ENCODE measurements at places on chromosomes 1 and 21.

GRCh38 chr1:33167650-33168447 is 14.0 kb downstream of the TRIM62 start:
- no peak for DNase-seq

- no peak for DNase-seq
These were observed 11.1 kb upstream of the TRIM63 start for GRCh38 chr1:26078286-26079177.

DNA sequence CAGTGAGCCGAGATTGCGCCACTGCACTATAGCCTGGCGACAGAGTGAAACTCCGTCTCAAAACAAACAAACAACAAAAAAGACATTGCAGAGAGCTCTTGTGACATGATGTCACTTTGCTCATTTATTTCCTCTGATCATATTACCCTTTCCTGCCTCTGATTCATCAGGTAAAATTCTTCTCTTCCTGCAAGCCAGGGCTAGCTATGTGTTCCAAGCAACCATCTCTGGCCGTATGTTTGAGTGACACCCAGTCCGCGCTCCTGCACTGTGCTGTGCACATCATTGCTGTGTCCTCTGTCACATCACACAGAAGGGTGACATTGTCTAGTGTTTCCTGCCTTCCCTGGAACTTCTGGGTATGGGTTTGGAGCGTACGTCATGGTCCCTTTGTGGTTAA is 251.3 kb downstream of the PCP4 start:
- DNase-seq: no peak

GRCh38 chr1:243475966-243476365 is 220.1 kb downstream of the SDCCAG8 start:
- peak; percentile 46 for DNase-seq

- DNase-seq: no peak
These were observed 29.2 kb downstream of the VASH2 start for GRCh38 chr1:212979340-212980122.

- DNase-seq: peak; percentile 96
These were observed 441 bp downstream of the FUBP1 start for GRCh38 chr1:77978293-77978968.

GRCh38 chr1:24644100-24644384 is 940 bp downstream of the SRRM1 start:
- DNase-seq: no peak

DNA sequence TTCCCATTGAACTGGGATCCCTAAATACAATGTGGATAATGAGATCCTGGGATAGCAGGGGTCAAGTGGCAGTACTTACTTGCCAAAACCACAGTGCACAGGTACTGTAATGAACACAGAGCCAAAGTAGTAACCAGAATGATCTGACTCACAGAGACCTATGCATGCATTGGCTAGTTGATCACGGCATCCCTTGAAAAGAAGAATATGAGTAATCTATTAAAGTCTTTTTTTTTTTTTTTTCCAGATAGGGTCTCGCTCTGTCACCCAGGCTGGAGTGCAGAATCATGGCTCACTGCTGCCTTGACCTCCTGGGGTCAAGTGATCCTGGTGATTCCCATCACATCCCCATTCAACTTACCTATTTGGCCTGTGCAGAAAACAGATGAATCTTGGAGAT is 29.4 kb upstream of the EIF4G3 start:
- DNase-seq: peak; percentile 45

- peak; percentile 64 for DNase-seq
These were observed 16.9 kb downstream of the TCEANC2 start for GRCh38 chr1:54070171-54070837.

- no peak for DNase-seq
These were observed 14.6 kb downstream of the OPTC start for GRCh38 chr1:203508463-203509073.

DNA sequence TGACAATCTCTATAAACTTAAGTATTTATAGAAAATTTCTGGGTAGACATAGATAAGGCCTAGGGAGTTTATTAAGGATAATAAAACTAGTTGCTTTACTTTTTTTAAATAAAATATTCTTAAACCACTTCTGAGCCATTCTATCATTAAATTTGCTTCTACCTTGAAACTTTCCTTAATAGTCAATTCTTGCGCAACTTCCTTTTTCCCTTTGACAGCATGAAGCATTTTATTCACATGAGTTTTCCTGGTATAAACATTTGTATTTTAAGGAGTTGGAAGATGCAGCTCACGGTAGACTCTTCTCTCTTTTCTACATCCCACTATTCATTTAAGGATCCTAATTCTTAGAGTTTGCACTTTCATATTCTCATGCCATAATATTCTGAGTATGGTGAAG is 75.8 kb upstream of the DPH5 start:
- DNase-seq: peak; percentile 40

- no peak for DNase-seq
These were observed 512 bp downstream of the PIAS3 start for GRCh38 chr1:145858238-145858900.

DNA sequence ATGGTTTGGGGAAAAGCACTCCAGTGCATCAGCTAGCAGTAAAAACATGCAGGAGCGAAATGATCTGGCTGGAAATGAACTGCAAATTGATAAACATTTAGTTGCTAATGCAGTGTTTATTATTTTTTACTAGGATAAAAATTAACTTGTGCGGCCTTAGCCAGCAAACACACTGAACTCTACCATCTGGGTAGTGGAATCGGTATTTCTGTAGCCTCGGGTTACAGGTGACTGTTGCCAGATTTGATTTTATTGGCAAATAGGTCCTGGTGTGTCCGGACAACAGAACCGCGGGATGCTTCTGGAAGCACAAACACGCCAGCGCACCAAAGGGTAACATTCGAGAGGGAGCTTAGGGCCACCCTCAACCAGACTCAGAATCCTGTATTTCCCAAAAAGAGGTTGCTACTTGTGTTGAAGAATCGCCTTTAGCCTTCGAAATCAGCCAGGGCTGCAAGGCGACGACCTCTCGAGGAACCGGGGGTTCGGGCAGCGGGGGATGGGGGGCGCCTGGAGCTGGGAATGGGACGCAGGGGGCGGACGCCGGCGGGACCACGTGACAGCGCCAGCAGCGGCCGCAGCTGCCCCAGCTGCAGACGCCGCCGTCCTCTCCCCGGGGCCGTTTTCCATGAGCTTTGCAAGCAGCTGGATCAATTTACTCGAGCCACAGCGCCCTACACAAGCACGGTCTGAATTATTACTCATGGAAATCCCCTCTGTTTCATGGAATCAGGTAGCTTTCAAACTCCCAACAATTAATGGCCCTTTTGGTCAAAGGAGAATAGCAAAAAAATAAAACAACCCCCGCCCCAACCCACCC is 158.8 kb downstream of the TOMM20 start:
- DNase-seq: peak; percentile 61

- no peak for DNase-seq
These were observed 215.8 kb upstream of the GREM2 start for GRCh38 chr1:240827786-240828185.
